ENCODE measurements at places on chromosomes 6 and 20.

- DNase-seq: no peak
Observed at GRCh38 chr6:108945681-108946159, 97.5 kb downstream of the ARMC2 start.

- no peak for DNase-seq
Observed at GRCh38 chr6:27812805-27813492, 99.2 kb downstream of the OR2B2 start.

DNA sequence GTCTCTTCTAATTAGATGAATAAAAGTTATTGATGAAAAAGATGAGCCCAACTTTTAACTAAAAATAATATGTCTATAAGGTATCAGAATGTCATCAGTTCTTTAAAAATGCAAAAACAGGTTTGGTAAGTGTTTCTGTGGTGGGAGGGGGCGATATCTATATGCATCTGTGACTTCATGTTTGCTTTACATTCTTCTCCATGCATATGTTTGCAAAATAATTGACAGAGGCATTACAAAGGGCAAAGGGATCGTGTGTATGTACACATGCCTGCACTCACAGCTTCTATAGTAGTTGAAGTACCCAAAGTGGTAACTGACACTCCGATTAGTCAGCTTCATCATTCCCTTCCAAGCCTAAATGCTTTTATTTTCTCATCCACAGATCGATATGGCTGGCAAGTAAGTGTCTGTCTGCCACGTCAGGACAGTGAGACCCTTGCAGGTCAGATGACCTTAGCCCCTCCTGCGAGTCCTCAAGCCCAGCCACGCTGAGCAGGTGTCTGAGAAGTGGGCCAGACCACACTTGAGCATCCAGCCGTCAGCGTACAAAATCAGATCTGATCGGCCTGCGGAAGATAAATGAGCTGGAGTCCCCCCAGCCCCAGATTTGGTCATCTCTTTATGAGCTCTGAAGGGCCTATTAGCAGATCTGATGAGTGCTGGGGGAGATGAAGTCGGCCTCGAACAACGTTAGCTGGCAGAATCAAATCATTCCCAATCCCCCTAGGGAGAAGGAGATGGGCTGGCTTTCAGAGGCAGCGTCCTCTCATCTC is 369.1 kb downstream of the MAFB start:
- no peak for DNase-seq

- no peak for DNase-seq
Observed at GRCh38 chr20:57030611-57031600, 235.5 kb downstream of the BMP7 start.

Data from CD4-positive, alpha-beta T cell treated with Interferon gamma for 1 hour (primary cell).